DMS79 (cell line): ENCODE measurements at places on chromosomes 4 and X.

DNA sequence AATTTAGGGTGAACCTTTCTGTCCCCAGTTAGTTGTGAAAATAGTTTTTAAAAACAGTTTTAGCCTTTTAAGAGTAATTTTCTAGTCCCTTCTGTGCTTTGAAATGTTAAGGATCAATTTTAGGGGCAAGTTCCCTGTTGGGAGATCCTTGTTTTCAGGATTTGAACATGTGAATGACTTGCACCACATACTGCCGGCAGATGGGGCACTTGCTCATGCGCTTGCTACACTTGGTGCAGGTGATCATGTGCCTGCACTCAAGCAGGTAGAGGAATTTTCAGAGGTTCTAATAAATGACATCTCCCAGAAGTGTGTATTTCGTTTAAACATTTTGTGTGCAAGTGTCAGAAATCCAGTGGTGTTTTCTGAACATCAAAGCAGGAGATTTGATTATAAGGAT, 195.9 kb downstream of the CHM start:
- no peak for DNase-seq

GRCh38 chr4:20022471-20022870, 229.2 kb upstream of the SLIT2 start:
- no peak for DNase-seq

GRCh38 chr4:85780664-85781063, 305.7 kb downstream of the ARHGAP24 start:
- DNase-seq, result no peak

- no peak for DNase-seq
These were observed 171.7 kb downstream of the PAPSS1 start for GRCh38 chr4:107548211-107548905.

DNA sequence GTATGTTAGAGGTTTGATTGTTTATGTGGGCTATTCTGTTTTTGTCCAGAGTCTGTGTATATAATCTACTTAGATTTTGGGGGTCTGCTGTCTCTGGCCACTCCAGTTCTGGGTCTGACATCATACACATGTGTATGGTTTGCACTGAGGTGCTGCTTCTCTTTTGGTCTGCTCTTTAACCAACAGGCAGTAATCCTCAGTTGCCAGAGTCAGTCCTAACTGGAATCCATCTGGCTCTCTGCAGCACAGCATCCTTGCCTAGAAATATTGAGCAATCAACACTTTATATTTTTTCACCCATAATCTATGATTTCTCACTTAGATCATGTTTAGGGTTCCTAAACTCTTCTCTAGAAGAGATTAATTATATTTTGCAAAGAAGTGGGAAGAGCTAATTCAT, 98.3 kb upstream of the SFRP2 start:
- no peak for DNase-seq

DNA sequence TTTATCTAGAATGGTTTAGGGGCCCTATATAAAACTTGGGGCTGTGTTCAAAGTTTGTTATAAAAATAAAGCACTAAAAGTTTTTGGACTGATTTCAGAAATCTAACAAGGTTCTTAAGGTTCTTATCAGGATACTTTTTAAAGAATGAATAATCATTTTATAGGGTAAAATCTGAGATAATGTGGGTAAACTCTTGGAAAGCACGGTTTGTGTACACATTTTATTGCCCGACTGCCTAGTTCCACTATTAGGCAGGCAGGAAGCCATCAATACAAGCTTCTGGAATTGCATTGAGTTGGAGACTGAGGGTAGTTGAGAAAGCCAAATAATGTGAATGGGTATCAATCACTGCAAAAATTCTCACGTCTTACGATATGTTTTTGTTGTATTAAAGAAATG, 331.0 kb upstream of the PITX2 start:
- DNase-seq, result no peak

DNA sequence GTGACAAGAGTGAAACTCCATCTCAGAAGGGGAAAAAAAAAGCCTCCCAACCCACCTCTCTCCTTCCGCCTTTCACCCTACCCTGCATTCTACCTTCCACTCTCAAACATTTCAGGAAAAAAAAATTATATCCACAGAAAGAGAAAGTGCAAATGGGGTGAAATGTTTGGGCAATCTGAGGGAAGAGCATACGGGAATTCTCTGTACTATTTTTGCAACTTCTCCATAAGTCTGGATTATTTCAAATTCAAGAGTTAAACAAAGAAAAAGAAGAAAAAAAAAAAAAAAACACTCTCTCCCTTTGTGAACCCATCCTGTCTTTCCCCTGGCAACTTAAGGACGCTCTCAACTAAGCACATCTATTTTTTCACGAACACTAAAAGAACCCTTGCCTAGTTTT, 41.3 kb downstream of the AFAP1 start:
- no peak for DNase-seq

DNA sequence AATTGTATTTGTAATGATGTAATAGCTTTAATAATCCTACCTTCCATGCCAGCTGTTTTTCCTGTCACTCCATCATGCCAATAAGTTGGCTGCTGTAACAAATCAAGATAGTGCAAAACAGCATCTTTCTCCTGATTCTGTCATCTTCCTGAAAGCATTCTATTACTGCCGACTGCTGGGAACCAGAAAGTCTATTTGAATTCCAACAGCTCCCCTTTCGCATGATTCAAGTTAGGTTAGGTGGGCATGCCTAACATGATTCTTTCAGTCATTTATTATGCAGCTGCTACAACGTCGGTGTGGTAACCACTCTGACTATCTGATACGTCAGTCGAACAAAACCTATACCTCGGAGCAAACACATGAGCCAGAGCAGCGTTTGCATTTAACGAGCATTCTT, 127.9 kb upstream of the DMD start:
- DNase-seq, result no peak

DNA sequence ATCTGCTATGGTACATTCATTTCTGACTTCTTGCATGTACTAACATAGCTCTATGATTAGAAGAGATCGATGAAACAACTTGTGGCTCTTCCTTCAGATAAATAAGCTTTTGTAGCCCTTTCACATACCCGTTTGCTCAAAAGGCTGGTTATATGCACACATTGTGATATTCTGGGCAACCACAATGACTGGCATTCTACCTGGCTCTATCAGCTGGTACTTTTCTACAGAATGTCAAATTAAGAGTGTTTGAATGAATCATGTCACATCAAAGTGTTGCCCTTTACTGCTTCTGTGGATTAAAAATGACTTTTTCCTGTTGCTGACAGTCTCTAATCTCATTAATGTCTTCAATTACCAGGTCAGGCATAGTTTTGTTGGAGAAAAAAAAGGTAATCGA, 11.6 kb downstream of the PGRMC1 start:
- no peak for DNase-seq

- DNase-seq, result no peak
These were observed 75.2 kb downstream of the LUZP4 start for GRCh38 chrX:115364670-115365069.

DNA sequence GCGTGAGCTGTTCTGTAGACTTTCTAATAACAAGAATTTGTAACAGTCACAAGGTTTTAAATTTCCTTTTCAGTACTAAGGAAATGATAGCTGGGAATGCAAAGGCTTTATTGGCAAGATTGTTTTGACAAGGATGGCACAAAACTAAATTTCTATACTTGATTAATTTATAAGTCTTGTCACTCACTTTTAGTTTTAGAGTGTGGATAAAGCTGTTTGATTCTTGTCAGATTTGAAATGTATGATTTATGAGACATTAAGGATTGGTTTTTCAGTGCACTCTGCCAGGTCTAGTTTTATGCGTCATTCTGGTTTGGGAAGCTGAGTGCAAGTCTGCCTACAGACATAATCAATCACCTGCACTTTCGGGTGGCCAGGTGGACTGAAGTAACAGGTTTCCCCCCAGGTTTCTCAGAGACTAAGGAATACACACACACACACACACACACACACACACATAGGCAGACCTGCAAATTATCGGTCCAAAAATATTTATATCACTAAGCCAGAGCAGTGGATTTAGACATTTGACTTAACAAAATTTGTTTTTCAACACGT, 9.3 kb downstream of the FHL1 start:
- DNase-seq, result no peak

DNA sequence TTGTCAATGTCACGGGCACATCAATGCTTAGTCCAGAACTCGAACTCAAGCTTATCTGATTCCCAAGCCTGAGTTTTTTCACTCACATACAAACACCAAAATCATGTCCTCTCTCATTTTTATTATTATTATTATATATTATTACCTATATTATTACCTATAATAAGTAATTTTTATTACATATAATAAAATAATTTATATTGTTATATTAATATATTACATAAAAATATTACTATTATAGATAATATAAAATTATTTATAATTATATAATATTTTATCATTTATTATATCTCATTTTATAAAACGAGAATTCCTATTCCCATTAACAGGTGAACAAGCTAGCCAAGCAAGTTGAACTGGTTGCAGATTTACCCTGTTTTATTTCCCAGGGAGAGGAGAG, 13.0 kb downstream of the RXFP1 start:
- no peak for DNase-seq

DNA sequence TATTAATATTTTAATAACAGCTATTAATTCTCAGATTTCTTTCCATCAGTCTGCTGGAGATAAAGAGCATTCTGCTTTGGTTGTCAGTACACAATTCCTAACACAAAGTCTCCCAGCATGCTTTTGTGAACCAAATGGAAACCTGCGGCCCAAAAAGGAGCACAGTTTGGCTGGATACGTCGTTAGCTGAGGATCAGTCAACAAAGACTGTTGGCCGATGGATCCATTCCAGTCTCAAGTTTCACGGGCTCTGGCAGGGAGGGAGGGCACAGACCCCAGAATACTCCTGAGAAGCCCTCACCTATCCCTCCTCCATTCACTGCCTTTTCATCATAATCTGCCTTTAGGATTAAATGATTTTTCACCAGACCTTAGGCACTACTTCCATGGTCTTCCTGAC, 26.3 kb upstream of the PRSS48 start:
- no peak for DNase-seq

DNA sequence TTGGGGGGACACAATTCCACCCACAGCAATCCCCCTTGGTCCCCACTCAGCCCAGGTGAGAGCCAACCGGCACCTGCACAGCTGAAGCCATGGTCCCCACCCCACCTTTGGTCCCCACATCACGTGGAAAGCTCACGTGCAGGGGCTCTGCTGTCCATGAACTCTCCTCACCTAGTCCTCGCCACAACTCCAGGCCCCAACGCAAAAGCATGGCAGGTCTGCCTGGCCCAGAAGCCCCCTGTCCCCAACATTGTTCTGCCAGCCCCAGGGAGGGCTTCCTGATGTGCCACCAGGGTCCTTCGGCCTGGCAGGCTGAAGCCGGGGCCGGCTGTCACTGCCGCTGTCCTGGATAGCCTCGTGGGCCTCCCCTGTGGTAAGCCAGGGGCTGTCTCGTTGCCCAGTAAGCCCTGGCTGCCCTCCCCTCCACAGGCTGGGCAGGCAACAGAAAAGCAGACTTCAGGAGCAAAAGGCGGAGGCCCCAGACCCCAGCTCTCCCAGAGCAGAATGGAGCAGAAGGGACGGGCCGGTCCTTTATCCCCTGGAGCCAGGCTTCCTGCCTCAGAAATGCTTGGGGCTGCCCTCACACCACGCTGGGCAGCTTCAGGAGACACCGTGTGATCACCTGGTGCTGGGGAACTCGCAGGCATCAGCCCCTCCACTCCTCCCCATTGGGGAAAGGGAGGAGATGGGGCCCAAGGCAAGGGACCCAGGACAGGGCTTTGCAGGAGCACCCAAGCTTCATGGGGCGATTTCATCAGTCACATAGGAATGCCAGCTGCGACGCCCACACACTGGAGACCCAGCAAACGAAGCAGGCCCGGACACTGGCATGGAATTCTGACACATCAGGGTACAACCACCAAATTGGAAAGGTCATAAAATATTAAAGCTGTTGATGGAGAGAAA, 103.7 kb downstream of the ADRA2C start:
- DNase-seq, result no peak

DNA sequence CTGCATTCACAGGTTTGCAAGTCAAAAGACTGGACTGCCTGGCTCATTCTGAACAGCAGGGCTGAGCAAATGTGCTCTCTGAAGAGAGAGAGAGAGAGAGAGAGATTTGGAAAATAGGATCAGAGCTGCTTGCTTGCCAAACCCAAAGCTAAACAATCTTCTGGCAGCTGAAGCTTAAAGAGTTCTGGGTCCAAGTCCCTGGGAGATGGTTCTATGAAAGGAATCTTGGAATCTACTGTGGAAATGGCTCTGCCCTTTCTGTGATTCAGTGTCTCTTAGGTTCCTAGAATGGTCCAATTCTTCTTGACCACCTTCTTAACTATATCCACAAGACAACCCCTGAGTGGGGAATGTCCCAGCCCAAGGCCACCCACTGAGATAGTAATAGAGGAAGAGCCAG, 66.1 kb upstream of the EFNB1 start:
- no peak for DNase-seq

DNA sequence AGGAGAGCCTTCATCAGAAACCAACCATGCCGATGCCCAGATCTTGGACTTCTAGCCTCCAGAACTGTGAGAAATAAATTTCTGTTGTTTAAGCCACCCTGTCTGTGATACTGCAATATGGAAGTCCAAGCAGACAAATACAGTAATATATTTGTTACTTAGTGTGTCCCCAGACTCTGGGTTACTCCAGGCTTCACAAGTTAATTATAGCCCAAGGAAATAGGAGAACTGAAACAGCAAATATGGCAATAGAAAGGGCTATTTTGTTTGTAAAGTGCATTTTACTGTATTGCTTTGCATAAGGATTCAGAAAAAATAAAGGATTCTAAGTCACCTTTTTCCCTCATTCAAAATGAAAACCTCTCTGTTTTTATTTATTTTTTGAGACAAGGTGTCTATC, 15.7 kb downstream of the TIGD4 start:
- no peak for DNase-seq

- DNase-seq, result no peak
These were observed 189.3 kb downstream of the DHRSX start for GRCh38 chrX:2311501-2311900.

DNA sequence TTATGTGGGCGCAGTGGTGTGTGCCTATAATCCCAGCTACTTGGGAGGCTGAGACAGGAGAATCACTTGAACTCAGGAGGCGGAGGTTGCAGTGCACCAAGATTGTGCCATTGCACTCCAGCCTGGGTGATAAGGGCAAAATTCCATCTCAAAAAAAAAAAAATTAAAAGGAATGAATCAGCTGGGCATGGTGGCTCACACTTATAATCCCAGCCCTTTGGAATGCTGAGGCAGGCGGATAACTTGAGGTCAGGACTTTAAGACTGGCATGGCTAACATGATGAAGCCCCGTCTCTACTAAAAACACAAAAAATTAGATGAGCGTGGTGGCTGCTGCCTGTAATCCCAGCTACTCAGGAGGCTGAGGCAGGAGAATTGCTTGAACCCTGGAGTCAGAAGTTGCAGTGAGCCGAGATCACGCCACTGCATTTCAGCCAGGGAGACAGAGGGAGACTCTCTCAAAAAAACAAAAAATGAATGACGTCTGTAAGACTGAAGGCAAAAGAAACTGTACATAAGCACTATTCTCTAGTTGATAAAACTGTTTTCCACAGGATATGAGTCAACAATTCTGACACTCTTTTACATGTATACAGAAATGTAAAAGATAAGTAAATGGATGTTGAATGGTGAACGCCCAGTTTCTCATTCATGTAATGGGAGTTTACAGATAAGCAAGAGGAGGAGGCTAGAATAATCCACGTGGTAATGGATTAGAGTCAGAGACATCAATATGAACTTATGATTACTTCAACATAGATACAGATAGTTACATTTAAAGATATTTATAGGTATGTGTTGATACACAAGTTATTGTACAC, 22.2 kb downstream of the CENPC start:
- DNase-seq, result no peak

- no peak for DNase-seq
These were observed 173.9 kb downstream of the MGST2 start for GRCh38 chr4:139839403-139840031.

GRCh38 chr4:1404573-1405253, 1.5 kb downstream of the NKX1-1 start:
- no peak for DNase-seq

- DNase-seq, result no peak
These were observed 83.5 kb downstream of the CHRNA9 start for GRCh38 chr4:40418430-40419230.
